ENCODE measurements at places on chromosomes 6 and 20.

- no peak for DNase-seq
Observed at GRCh38 chr6:24903681-24904080, 32.1 kb downstream of the RIPOR2 start.

GRCh38 chr6:50637267-50637666, 76.1 kb upstream of the TFAP2D start:
- no peak for DNase-seq

DNA sequence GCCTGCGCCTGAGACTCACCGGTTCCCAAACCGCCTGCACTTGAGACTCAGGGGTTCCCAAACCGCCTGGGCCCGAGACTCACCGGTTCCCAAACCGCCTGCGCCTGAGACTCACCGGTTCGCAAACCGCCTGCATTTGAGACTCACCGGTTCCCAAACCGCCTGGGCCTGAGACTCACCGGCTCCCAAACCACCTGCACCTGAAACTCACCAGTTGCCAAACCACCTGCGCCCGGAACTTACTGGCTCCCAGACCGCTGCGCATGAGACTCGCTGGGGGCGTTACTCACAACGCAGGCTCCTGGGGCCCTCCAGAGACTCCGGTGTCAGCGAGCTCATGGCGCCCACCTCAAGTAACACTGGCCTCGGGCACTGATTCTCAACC, 90.2 kb downstream of the DACT2 start:
- DNase-seq: no peak

- no peak for DNase-seq
Observed at GRCh38 chr6:44043479-44044153, 83.6 kb downstream of the MRPL14 start.

GRCh38 chr6:170067923-170068360, 222.9 kb downstream of the DLL1 start:
- DNase-seq: no peak

DNA sequence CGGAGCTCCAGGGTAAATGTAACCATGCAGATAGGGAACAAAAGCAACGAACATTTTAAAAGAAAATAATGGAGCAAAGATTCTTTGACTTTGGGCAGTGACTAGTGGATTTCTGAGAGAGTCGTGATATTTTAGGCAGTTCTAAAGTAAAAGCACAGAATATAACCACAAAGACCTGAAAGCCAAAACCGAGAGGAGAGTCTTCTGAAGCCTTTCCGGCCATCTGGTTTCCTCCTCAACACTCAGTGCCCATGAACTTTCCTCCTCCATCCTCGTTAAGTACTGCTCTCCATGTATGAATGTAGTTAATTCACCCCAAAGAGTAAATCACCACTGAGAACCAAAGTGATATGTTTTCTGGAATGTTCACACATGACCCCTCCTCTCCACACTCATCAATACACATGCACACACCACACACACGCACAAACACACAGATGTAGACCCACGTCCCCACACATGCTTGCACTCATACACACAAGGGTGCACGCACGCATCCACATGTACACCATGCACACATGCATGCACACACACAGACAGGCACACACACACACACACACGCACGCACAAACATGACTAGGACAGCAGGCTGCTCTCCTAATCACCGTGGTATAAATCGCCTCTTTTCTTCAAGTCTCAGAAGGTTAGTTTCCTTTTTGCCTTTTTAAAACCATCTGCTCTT, 109.5 kb downstream of the MYLK4 start:
- DNase-seq: no peak

DNA sequence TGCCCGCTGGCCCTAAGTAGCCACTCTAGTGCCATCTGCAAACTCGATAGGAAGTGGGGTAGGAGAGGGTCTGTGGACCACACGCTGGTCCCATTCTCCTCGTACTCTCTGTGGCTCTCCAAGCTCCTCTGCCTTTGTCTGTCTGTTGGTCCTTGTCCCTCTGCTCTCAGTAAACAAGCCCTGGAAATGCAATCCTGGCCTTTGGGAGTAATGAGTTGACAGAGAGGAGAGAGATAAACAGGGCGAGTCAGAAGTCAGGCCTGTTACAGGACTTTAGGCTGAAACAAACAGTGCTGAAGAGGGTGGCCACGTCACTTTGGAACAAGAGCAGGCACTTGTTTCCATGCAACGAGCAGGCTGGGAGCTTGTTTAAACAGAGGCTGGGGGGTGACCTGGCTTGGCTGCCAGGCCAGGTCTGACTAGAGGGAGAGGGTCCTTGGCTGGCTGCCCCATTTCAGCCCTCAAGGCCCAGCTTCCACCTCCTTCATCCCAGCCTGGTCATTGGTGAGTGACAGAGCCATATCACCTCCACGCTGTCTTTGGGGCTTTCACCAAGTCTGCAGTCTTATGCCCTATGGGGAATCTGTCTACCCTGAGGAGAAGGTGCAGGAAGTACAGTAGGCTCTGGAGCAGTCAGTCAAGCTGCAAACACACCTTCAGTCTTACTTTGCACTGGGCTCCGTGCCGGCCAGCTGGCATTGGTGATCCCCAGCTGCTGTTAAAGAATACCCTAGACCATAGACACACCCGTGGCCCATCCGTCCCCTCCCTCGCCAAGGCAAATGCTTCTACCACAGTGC, 22.6 kb downstream of the FOXP4 start:
- DNase-seq: no peak

- DNase-seq: no peak
Observed at GRCh38 chr6:109239651-109240321, 142.5 kb downstream of the CD164 start.

DNA sequence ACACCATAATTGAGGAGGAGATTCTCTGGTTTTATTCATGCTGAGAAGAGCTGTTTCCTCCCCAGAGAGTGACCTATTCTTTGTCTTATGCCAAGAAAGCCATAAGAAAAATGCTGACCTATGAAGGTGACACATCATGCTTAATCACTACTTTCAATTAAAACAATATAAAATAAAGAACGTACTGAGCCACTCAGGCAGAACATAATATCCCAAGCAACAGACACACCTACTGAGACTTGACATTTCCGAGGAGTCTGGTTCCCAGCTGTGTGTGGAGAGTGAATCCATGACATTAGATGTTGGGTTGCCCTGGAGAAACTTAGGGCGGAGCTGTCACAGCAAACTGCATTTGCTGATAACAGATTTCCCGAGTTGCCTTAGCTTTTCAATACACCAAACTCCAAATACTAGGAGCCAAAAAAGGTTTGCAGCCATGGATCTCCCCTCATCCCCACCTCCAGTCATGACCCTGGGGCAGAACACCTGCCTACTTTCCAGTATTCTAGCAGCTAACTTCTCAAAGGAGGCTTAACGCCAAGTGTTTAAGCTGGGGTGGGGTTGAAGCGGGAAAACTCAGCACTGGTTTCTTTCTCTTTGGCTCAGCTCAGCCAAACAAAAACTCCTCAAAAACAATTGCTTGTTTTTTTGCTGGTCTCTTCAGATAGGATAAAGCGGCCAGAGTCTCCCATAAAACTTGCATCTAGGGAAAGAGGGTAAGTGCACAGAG, 92.2 kb downstream of the BACH2 start:
- DNase-seq: no peak

- no peak for DNase-seq
Observed at GRCh38 chr6:130937942-130938604, 110.9 kb downstream of the SMLR1 start.

All from central memory CD4-positive, alpha-beta T cell (primary cell).